ENCODE measurements at places on chromosomes 6 and 20. TPM values are rescaled to one million over a fixed set of nuclear protein-coding genes. Genes with fewer than 3 reads are reported as not detected.

Gene C6orf15
- not detected for total RNA-seq

Gene CST5
- not detected for total RNA-seq

Gene LHFPL5
- not detected for total RNA-seq

Gene ZSCAN26
- 8.4 TPM for total RNA-seq

Gene TCF21
- total RNA-seq: not detected

Gene DEFB126
- total RNA-seq: not detected

Gene TINAG
- total RNA-seq: not detected

Gene ABHD16B
- not detected for total RNA-seq

Gene ADTRP
- 0.39 TPM for total RNA-seq

Data from T-helper 2 cell treated with Interferon-gamma antibody and Interleukin-4, amounts not matched to agents 100 ng/mL and 5 ng/mL, for 36 hours (primary cell).